ENCODE measurements at places on chromosomes 4 and X.
A peak's percentile ranks its signal among the peaks of the same experiment; 100 is the strongest.

DNA sequence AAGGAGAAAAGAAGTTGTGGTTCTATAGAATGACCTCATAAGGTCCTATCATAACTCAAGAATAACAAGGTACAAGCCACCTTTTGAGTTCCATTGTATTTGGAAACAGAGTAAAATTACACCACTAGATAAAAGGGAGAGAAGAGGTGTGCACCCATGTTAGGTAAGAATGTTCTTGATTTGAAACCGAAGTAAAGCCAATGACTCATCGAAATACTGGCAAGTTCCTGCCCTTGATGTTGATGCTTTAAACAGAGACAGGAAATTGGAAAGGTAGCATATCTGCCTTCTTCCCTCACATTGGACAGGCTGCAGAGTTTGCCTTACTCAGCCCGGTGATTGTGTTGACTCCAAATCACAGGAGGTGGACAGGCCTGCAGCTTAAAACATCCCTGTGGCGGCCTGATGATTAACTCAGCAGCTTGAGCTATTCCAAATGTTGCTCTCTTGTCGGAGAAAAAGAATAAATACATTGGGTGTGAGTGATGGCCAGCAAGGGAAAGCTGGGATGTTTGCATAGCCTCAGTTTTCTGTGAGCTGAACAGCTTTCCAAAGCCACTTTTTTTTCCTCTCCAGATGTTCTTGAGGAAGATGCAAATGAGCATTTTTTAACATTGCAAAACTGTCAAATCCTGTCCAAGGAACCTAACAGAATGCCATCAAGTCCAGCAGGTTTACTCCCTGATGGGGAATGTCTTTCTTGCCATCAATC, 321.1 kb downstream of the NKX6-1 start:
- DNase-seq, result no peak

- no peak for DNase-seq
These were observed 35.6 kb downstream of the ARSJ start for GRCh38 chr4:113943863-113944262.

DNA sequence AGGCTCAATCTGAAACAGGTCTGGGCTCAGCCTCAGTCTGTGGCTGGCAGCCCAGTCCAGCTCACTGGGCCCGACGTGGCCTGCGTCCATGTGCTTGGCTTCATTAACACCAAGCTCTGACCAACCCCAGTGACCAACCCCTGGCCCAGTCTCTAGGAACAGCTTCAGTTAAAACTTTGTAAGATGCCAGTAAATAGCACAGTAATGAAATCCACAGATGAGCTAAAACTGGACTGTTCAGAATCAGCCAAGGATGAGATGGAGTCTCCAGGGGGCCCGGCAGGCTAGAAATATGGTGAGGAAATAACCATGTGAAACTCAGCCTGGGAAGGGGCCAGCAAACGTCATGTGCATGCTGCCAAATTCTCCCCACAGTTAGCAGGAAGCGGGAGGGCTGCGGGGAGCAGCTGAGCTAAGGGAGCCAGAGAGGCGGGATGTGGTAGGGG, 37.1 kb upstream of the XPNPEP2 start:
- DNase-seq, result peak; percentile 66

DNA sequence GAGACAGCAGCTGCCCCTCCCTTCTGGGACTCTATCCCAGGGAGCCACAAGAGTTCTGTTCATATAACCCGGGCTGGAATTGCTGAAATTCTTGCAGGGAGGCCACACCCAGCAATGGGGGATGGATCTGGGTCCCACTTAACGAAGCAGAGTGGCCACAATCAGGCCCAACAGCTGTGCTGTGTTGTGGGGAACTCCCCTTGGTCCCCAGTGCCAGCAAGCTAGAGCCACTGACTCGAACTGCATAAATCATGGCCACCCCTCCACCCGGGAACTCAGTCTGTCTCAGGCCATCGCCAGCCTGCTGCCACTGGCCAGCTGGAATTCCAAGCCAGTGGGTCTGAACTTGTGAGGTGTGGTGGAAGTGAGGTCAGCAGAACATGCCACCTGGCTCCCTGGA, 111.1 kb downstream of the KLF8 start:
- DNase-seq, result no peak

- DNase-seq, result no peak
These were observed 167.9 kb downstream of the FBXW7 start for GRCh38 chr4:152368001-152368400.

DNA sequence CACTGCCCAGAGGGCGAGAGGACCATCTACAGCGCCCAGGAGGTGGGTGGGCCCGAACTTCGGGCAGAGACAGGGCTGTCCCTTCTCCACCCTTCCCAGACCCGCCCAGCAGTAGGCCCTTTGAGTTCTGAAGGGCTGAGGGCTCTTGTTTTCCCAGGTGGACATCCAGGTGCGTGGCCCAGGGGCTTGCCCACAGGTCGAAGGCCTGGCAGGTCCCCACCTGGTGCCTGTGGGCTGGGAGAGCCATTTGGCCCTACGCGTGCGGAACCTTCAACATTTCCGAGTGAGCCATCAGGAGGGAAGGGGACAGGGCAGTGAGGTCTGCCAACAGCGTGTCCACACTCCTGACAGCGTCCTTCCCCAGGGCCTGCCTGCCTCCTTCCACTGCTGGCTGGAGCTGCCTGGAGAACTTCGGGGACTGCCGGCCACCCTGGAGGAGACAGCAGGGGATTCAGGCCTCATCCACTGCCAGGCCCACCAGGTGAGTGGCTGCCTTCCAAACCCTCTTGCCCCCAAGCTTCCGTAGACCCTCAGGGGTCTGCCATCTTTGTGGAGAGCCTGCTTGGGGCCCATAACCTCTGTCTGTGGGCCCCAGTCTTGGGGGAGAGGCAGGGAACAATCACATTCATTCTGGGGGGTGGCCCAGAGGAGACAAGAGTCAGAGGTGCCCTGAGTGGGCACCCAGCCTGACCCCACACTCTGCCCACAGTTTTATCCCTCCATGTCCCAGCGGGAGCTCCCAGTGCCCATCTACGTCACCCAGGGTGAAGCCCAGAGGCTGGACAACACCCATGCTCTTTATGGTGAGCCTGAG, 6.8 kb downstream of the PLXNB3 start:
- no peak for DNase-seq

GRCh38 chr4:14562901-14563300, 439.4 kb upstream of the CPEB2 start:
- DNase-seq, result no peak

- DNase-seq, result no peak
These were observed 756.4 kb upstream of the IGFBP7 start for GRCh38 chr4:57866468-57867171.

DNA sequence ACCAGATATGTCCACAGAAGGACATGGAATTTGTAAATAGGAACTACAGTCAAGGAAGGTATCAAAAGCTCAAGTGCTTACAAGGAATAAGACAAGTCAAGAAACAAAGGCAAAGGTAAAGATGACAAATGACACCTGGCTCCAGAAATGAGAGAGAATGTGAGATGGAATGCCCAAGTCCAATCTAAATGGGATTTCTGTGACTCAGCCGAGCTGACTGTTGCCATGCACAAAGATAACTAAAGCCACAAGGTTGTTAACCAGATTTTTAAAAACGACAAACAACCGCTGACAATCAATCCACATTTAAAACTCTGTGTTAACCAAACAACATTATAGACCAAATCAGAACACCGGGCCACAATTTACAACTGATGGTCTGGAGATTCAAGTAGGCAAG, 1.1 kb downstream of the NFXL1 start:
- DNase-seq, result no peak

DNA sequence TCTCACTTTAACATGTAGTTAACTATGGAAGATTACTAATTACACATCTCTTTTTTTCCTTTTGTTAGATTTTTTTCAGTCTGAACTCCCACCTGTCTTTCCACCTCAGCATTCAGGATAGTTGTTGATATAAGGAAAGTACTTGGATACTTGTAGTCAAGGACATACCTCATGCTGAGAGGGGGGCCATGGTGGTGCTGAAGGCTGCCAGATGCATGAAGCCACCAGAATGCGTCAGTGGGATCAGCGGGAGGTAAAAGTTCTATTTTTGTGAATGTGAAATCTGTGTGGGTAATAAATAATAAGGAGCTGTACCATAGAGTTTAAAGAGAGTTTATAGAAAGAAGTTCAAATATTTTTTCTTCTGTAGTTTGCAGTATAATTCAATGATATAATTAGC, 13.1 kb upstream of the NDST4 start:
- DNase-seq, result no peak

- DNase-seq, result no peak
These were observed 1.1 kb upstream of the RASSF6 start for GRCh38 chr4:73621357-73621756.

- DNase-seq, result no peak
These were observed 115.9 kb downstream of the NSUN7 start for GRCh38 chr4:40865696-40866095.

DNA sequence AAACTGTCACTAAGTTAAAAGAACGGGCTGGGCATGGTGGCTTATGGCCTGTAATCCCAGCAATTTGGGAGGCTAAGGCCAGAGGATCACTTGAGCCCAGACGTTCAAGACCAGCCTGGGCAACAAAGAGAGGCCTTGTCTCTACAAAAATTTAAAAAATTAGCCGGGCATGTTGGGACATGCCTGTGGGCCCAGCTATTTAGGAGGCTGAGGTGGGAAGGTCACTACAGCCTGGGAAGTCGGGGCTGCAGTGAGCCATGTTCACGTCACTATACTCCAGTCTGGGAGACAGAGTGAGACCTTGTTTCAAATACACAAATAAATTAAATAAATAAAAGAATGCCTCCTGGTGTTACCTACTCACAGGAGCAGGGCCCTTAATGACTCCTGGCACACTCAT, 69.5 kb downstream of the APBB2 start:
- no peak for DNase-seq

- DNase-seq, result no peak
These were observed 8.4 kb upstream of the TMEM144 start for GRCh38 chr4:158201876-158202275.

GRCh38 chrX:56802921-56803849, 74.1 kb downstream of the NBDY start:
- DNase-seq, result peak; percentile 62

DNA sequence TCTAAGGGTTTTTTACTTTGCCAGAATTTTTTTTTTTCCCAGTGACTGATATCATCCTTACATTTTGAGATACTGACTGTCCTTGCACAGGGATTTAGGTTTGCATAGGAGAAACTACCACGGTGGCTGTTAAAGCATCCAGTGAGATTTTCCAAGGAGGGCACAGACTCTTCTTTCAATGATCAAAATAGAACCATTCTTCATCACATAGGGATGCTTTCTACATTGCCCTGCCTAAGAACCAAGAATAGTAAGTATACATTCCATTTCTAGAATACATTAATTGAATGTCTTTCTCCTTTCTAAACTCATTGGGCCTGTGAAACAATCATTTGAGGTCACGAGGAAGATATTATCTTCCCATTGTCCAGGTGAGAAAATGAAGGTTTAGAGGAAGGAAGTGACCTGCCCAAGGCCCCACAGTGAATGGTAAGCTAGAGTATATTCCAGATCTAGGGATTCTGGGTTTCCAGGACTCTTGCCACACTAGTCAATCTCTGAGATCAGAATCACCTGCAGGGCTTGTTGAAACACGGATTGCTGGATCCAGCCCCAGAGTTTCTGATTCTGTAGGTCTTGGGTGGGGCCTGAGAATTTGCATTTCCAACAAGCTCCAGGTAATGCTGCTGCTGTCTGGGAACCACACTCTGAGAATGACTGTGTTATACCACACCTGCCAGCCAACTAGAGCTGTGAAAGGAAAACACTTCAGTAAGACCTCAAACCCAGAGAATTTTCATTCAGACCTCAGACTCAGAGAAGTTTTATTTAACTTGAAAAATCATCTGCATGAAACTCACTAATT, 17.7 kb upstream of the TMEM154 start:
- no peak for DNase-seq

- no peak for DNase-seq
These were observed 22.5 kb upstream of the MSANTD1 start for GRCh38 chr4:3226467-3226866.

DNA sequence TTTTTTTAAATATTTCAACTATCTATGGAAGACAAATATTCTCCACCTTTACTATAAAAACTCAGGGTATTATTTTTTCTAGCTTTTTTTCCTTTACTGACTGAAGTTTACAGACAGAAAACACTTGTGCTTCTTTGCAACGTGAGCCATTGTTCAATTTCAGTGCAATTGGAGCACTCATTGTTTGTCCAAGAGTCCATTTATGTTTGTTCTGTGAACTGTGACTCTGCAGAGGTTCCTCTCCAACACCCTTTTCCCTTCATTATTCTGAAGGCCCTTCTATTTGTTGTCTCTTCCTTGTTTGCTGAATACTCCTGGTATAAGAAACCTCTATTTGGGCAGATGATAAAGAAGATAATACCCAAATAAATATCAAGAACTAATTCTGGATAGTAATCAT, 37.4 kb downstream of the DAPP1 start:
- DNase-seq, result no peak

DNA sequence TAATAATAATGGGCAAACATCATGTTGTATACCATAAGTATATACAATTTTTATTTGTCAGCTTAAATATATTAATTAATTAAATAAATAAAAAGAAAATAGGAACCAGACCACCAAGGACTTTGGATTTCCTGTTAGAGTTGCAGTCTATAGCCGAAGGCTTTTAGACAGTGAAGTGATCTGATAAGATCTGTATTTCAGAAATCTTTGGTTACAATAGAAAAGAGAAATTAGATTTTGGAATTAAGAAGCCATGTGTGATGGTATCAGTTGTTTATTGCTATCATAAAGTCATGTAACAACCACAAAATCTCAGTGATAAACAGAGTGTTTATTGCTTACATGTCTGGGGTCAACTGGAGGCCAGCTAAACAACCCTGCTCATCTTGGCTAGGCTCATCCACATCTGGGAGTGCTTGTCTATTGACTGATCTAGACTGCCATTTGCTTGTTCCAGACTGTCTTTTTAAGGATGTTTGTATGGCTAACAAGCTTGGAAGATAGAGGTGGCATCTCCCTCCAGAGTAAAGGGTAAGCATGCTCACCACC, 142.1 kb upstream of the USP9X start:
- DNase-seq, result no peak

DNA sequence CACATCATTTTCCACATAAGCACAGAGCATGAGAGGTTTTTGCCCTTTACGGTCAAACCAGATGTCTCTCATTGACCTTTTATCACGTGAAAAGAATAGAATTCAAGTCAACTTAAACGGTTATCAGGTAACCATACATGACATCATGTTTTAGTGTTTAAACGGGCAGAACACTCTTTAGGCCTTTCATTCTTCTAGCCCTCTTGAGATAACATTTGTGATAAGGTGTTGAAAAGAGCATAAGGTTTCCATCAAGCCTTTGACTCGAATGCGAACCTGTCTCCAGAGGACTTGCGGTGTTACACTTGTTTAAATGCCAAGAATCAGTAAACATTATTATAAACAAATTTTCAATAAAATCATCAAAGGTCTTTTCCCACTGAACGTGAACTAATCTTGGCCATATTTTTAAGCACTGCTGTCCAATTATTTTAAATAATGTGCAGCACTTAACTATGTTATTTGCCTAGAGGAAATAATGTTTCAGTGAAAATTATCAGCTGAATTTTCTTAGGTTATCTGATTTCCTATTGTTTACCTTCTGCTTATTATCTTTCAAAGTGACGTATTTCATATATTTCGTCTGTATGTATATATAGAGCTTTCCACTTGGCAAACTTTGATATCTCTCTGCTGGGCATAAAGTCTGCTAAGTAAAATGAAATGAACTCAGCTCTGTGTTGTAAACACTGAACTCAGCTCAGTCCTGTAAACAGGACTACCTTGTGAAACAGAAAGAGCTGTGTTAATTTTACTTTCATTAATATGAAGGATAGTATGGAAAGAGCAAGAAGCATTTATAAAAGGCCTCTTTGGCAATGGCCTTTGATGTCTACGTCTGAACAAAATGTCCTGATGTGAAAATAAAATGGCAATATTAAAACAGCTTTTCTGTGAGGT, 33.3 kb downstream of the TENM3 start:
- DNase-seq, result no peak

- DNase-seq, result no peak
These were observed 40.7 kb downstream of the NPY2R start for GRCh38 chr4:155249016-155249566.

Data from testis (tissue), 5 donors.